ENCODE measurements at places on chromosomes 1 and 21. TPM values are rescaled to one million over a fixed set of nuclear protein-coding genes. Genes with fewer than 3 reads are reported as not detected.
A peak's percentile ranks its signal among the peaks of the same experiment; 100 is the strongest.

The GOLT1A gene
- 1.2 TPM for total RNA-seq

The E2F2 gene
- total RNA-seq = 7.0 TPM

The SLC16A1 gene
- 136 TPM for total RNA-seq

The DISC1 gene
- total RNA-seq = 1.8 TPM

The CYP4A11 gene
- not detected for total RNA-seq

The SPRR3 gene
- total RNA-seq = not detected

The PIK3R3 gene
- 81.2 TPM for total RNA-seq

The VASH2 gene
- 10.7 TPM for total RNA-seq

The AGTRAP gene
- 67.7 TPM for total RNA-seq

The PTPRC gene
- not detected for total RNA-seq

The COA7 gene
- 10.9 TPM for total RNA-seq

- DNase-seq = no peak
Observed at GRCh38 chr1:230464671-230465070, 38.5 kb upstream of the PGBD5 start.

DNA sequence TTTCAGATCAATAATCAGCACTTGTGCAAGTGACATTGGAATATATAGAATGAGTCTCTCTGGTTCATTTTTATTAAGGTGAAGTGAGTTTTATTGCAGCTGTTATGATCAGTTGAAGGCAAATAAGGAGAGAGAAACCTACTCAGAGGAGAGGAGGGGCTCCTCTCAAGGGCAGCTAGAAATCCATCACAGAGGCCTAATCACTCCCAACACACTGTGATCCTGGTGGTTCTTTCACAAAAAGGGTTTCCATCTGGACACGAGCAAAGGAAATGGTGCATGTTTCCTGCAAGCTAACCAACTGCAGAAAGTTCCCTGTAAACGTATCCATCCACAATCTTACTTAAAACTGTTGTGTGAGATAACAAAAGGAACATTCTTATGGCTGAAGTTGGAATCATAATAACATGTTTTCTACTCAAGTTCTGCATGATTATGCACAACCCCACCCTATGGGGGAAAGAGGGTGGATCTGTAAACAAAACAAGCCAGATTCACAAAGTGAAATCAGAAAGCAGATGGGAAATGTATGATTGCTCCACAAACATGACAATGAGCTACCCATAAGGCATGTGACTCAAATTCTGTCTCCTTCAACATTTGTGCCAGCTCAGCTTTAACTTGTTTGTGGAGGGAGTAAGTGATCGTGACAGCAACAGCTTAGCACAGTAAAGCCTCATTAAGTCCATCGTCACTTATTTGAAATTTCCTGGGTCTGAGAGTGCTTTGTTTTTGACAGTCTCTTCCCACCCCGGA lies 141.2 kb upstream of the ST6GALNAC5 start:
- DNase-seq = no peak

GRCh38 chr1:63937461-63938022 lies 163.7 kb downstream of the ROR1 start:
- no peak for DNase-seq

- DNase-seq = peak; percentile 94
Observed at GRCh38 chr1:171220081-171220420, 28.2 kb upstream of the FMO1 start.

- no peak for DNase-seq
Observed at GRCh38 chr1:177796561-177796960, 173.3 kb downstream of the SEC16B start.

GRCh38 chr1:67652800-67653199 lies 32.2 kb upstream of the GADD45A start:
- DNase-seq = no peak

GRCh38 chr21:35932232-35932911 lies 128.0 kb downstream of the SETD4 start:
- no peak for DNase-seq

- DNase-seq = peak; percentile 74
Observed at GRCh38 chr1:8217011-8217711, 100.8 kb upstream of the SLC45A1 start.

GRCh38 chr1:202710070-202711045 lies at the start of gene SYT2:
Gene SYT2, minus strand, starts transcription at chr1:202710454. Its CDS starts 104,682 bp downstream, at chr1:202605772.
- DNase-seq = peak; percentile 82

- DNase-seq = no peak
Observed at GRCh38 chr1:62613325-62613727, 16.0 kb downstream of the ANGPTL3 start.

- no peak for DNase-seq
Observed at GRCh38 chr21:46361176-46361575, 37.2 kb downstream of the PCNT start.

DNA sequence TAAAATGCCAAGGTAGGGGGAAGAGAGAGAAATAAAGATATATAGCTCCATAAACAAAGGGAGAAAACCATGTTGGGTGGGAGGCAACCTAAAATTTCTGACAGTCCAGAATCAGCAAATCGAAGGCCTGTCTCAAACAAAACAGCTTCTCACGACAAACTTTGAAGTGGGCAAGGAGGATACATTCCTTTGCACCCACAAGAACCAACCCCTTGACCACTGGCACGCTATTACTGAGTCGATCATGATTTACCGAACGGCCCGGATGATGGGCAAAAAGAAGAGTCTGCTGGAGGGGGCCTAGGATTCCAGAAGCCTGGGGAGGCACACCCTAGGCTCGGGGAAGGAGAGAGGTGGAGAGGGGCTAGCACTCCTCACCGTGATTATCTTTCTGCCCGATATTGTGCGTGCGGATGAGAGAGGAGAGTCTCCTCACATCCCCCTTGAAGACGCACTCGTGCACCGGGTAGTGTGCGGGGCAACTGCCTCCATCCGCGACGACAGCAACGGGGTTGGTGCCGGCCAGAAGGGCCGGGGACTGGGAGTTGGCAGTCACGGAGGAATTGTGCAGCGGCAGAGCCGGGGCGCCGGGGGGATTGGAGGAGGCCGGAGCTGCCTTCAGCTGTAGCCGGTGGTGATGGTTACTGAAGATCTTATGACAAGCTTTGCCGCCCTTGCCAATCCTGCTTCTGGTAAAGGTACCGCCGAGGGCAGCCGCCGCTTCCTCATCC lies 756 bp downstream of the ANKRD13C start:
- DNase-seq = peak; percentile 38

DNA sequence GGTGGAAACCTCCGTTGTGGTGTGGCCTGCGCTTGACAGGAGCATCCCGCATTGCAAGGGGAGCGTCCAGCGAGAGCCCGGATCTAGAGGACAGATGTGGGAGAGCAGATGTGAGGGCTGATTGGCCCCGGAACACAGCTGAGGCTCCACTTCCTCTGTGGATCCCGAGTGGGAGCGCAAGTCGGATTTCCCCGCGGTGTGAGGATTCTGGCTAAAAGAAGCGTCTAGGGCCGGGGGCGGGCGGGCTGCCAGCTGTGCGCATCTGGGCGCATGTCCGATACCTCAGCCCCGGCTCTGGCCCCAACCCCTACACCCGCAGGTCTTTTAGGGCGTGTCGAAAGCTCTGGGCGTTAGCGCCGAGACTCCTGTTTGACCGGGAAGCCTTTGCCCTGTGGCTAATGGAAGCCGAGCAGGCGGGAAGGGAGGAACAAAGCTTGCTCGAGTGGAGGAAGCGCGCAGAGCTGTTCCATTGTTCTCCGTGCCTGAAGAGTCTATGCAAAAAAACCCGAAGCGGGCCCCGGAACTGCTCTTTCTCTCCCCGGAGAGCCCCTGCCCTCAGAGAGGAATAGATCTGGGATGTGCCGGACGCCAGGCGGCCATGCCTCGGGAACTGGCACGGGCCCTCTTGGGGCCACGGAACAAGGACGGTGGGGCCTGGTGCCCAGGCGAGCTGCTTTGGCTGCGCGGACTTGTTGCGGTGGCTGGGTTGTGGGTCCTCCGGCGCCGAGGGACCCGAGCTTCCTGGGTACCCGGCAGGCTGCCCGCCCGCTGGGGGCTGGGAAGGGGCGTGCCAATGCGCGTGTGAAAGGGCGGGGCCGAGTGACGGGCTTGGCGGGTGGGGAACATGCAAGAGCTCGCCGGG lies 111.1 kb downstream of the NAV1 start:
- peak; percentile 84 for DNase-seq

DNA sequence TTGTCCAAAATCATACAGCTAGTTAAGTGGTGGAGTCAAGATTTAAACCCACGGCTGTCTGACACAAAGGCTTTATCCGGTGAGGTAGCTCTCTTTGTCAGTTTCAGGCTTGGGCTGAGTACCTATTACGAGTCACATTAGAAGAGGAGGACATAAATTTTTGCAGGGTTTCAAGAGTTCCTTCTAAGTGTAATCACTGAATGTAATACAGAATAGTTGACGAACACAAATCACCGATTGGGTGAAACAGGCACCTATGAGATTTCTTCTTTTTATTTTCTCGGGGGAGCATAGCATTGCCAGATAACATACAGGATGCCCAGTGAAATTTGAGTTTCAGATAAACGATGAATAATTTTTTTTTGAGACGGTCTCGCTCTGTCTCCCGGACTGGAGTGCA lies 847 bp downstream of the PSMD4 start:
- DNase-seq = peak; percentile 8

- no peak for DNase-seq
Observed at GRCh38 chr1:243726806-243727502, 123.1 kb downstream of the AKT3 start.

- DNase-seq = no peak
Observed at GRCh38 chr1:81231729-81232038, 569.0 kb upstream of the ADGRL2 start.

- no peak for DNase-seq
Observed at GRCh38 chr1:65717815-65718454, 74.8 kb upstream of the PDE4B start.

DNA sequence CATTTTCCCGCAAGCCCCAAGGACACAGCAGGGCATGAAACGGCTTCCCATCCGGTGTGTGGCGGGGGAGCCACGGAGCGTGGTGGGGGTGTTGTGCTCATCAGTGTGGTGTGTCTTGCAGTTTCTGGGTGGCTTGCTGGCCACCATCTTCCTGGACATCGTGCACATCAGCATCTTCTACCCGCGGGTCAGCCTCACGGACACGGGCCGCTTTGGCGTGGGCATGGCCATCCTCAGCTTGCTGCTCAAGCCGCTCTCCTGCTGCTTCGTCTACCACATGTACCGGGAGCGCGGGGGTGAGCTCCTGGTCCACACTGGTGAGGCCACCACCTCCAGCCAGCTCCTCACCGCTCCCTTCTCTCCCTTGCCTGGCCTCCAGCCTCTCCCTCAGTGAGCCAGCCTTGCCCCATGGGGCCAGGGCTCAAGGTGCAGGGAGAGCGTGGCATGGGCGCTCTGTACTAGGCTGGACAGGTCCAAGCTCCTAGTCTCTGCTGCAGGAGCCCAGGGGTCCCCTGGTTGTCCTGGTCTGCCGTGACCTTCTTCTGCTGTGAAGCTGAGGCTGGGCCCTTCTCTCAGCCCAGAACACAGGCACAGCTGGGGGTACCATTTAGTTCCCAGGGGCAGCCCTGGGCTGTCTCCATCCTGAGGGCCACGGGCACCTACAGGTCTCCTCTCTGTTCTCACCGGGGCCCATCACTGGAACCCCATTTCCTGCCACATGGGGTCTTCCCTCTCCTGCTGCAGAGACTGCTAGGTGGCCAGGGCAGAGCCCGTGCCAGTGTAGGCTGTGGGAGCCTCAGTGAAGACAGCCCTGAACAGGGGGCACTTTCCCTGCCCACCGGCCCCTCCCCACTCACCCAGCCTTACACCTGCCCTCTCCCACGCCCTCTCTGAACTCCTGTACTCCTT lies 12.6 kb downstream of the AGTRAP start:
- DNase-seq = no peak

DNA sequence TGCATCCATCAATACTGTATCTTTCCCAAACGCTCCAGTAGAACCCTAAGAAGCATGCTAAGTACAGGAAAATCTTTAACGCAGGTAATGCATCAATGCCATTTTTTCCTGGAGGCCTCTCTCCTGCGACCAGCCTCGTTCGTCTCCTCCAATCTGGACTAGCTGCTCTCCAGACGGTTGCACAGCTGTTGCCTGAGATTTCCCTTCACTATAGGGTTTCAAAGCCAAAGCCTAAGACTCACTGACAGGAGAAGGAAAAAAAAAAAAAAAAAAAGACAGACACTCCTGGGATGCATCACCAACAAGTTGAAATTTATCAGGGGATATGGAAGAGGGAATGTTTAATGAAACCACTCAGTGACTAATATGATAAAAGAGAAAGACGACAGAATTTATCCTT lies 93.0 kb downstream of the APP start:
- DNase-seq = no peak

- no peak for DNase-seq
Observed at GRCh38 chr1:31874942-31875341, 59.1 kb upstream of the SPOCD1 start.

GRCh38 chr1:39677645-39678044 lies 5.7 kb upstream of the NT5C1A start:
- DNase-seq = no peak

DNA sequence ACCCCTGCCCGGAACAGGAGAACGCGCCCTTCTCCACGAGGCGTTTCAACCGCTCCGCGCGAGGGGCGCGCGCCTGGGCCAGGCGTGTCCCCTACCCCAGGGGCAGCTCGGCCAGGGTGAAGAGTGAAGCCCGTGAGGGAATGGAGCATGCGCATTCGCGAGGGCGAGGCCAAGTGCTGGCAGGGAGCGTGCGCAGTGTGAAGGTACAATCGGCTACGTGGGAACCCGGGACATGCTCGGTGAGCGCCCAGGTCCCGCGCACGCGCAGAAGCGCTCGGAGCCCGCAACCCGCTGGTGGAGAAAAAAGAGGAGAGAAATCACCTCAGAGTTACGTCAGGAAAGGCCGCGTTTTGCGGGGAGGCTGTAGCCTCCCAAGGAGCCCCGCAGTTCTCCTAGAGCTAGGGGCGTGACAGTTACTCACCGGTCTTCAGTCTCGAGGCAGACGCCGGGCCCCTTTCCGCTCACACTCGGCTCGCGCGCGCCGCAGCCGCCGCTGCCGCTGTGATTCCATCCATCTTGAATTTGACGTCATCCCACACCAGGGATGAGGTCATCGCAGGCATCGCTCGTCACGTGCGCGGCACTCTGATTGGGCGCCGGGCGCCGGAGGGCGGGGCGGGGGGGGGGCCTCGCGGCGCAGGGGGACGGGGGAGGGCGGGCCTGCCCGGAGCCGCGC lies at the start of gene ZBTB21:
ZBTB21 (minus strand) TSS at position 530 of the 676 bp plus-strand sequence. CDS start 16,265 bp downstream, outside the sequence.
- peak; percentile 99 for DNase-seq

DNA sequence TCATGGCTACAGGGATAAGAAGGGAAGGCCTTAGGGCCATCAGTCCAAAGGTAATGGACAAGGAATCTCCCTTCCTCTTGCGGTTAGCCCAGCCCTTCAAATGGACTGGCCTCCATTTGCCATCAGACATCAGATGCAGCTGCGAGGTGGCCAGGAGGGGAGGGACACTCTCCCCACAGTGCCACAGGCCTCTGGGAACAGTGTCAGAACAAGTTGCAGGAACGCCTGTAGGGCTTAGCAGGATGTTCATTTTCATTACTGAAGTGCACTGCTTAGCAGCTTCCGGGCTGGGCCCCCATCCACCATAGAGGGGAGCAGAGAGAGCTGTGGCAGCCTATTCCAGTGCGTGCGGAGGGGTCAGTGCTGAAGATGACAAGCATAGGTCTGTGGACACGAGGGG lies 127.5 kb downstream of the GALNT2 start:
- no peak for DNase-seq

DNA sequence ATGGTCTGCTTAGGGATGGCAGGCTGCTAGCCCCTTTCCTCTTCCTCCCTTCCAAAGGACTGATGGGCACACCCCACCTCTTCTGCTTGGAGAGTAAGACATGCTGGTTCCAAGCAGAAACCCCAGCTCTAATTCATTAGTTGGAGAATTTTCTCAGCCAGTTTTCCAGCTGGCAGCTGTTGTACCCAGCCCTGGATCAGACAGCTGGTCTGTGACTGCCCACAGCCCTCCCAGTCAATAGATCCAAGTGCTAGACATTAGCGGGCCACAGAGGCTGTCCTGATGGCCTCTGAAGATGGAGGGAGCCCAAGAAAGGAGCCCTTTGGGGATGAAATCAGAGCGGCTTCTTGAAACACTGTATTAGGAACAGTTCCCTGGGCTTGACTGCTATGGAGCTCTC lies 35.8 kb downstream of the ACOT11 start:
- no peak for DNase-seq

GRCh38 chr1:150971583-150972416 lies 2.8 kb downstream of the CERS2 start:
- DNase-seq = peak; percentile 58

Measured in neural progenitor cell (in vitro differentiated cells).